Activated CD8-positive, alpha-beta memory T cell treated with anti-CD3 and anti-CD28 coated beads, Interleukin-2, amount 10 ng/mL, durations not matched to agents 7 days and 5 days (primary cell): ENCODE measurements at places on chromosomes 11 and 22.

GRCh38 chr11:69456712-69457111 lies 24.8 kb upstream of the LINC01488 start:
- no peaks in the 10 kb centered on the region for H3K4me1 ChIP-seq
- no peak overlapping the region for H3K27ac ChIP-seq
- H3K36me3 ChIP-seq, result peaks cover 1% of the 10 kb centered on the region
- no peak overlapping the region for H3K4me3 ChIP-seq
- no peak for DNase-seq

GRCh38 chr11:57512646-57513451 lies 2.7 kb downstream of the SLC43A1 start:
- H3K27ac ChIP-seq, result no peak overlapping the region
- no peak overlapping the region for H3K4me3 ChIP-seq
- peaks cover 4% of the 10 kb centered on the region for H3K36me3 ChIP-seq
- no peaks in the 10 kb centered on the region for H3K27me3 ChIP-seq

DNA sequence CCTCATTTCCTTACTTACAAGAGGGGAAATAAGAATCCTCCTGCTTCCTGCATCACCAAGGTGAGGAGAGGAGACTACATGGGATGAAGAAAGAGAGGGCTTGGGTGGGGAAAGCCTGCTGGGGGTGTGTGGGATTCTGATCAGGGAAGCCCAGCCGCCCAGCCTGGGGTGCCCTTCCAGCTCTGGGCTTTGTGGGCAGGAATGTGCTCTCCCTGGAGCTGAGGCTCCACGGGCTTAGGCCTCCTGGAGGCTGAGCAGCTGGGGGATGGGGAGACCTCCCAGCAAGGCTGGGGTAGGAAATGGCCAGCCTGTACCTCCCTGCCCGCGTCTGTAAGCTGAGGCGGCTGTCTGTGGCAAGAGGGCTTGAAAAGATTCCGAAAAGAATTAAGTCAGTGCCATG lies 206.1 kb downstream of the GRIK4 start:
- H3K27ac ChIP-seq, result no peak overlapping the region
- DNase-seq, result no peak
- H3K27me3 ChIP-seq, result peaks cover 16% of the 10 kb centered on the region
- H3K36me3 ChIP-seq, result no peaks in the 10 kb centered on the region

GRCh38 chr11:123976770-123977560 lies 616 bp downstream of the OR10S1 start:
- peaks cover 6% of the 10 kb centered on the region for H3K4me1 ChIP-seq
- no peaks in the 10 kb centered on the region for H3K36me3 ChIP-seq
- no peak overlapping the region for H3K27ac ChIP-seq

DNA sequence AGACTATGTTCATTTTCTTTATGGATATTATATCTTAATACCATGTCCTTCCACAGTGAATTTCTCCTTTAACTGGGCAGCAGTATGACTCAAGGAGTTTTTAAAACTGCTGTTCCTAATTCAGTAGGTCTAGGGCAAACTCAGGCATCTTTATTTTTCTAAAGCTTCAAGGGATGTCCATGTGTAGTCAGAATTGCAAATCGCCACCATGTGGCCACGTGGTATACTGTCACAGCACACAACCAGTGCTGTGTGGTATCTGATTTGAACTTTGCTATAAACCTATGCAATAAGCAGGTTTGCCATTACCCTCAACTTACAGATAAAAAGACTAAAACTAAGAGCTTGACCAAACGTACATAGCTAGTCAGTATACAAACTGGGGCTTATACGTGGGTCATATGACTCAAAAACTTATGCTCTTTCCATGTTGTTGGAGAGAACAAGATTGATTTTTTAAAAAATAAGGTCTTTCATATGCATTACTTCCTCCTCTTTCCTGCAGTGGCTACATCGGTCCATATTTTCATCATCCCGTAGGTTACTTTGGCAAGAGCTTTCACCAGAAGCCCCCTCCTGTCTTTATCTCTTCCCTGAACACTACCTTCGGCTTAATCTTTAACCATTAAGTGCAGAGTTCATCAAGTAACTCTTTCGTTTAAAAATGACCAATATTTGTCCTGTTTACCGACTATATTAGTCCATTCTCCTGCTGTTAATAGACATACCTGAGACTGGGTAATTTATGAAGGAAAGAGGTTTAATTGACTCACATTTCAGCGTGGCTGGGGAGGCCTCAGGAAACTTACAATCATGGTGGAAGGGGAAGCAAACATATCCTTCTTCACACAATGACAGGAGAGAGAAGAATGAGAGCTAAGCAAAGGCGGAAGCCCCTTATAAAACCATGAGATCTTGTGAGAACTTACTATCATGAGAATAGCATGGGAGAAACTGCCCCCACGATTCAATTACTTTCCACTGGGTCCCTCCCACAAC lies 8.0 kb upstream of the HTATIP2 start:
- peaks cover 11% of the 10 kb centered on the region for H3K27me3 ChIP-seq
- H3K27ac ChIP-seq, result no peak overlapping the region
- no peaks in the 10 kb centered on the region for H3K36me3 ChIP-seq
- H3K4me3 ChIP-seq, result no peak overlapping the region
- H3K4me1 ChIP-seq, result peaks cover 6% of the 10 kb centered on the region

DNA sequence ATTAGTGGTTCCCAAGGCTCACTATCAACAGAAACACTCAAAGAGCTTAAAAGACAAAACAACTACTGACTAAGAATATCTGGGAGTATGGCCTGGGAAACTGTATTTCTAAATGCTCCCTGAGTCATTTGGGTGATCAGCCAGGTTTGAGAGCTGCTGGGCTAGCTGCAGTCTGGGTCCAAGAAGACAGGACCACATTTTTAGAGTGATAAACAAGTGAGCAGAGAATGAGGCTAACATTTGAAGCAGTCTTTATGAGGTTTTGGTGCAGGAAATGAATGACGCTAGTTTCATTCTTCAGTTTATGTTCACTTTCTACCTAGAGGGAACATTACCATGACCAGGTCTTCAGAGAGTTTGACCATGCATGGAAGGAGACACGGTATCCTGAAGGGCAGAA lies 97.7 kb downstream of the TEAD1 start:
- peaks cover 32% of the 10 kb centered on the region for H3K27me3 ChIP-seq
- no peak for DNase-seq
- H3K36me3 ChIP-seq, result no peaks in the 10 kb centered on the region
- H3K4me1 ChIP-seq, result peaks cover 6% of the 10 kb centered on the region

GRCh38 chr22:32622004-32622743 lies 147.6 kb downstream of the FBXO7 start:
- peaks cover 2% of the 10 kb centered on the region for H3K4me1 ChIP-seq
- H3K27me3 ChIP-seq, result peaks cover 7% of the 10 kb centered on the region
- H3K27ac ChIP-seq, result no peak overlapping the region

DNA sequence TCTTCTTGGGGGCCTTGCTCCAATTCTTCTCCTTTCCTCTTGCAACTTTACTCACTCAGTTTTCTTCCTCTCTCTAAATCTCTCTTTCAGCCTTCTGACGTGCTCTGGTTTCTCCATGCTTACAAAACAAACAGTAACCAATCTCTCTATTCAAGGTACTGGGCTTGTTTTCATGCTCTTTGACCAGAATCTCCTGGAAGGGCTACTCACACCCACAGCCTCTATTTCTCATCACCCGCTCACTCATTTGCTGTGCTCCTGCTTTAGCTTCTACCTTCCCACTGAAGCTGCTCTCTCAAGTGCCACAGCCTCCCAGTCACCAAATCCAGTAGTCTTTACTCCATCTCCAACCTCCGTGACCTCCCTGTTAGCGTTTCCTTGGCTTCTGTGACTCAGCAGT lies 60.4 kb downstream of the SERGEF start:
- H3K27ac ChIP-seq, result no peak overlapping the region
- no peak for DNase-seq
- H3K36me3 ChIP-seq, result peaks cover 11% of the 10 kb centered on the region
- no peaks in the 10 kb centered on the region for H3K4me1 ChIP-seq
- H3K27me3 ChIP-seq, result no peaks in the 10 kb centered on the region

GRCh38 chr22:31079095-31079642 lies 1.9 kb upstream of the SMTN start:
- no peaks in the 10 kb centered on the region for H3K27me3 ChIP-seq
- H3K27ac ChIP-seq, result no peak overlapping the region
- no peak for DNase-seq
- peaks cover 33% of the 10 kb centered on the region for H3K4me1 ChIP-seq
- H3K4me3 ChIP-seq, result no peak overlapping the region

DNA sequence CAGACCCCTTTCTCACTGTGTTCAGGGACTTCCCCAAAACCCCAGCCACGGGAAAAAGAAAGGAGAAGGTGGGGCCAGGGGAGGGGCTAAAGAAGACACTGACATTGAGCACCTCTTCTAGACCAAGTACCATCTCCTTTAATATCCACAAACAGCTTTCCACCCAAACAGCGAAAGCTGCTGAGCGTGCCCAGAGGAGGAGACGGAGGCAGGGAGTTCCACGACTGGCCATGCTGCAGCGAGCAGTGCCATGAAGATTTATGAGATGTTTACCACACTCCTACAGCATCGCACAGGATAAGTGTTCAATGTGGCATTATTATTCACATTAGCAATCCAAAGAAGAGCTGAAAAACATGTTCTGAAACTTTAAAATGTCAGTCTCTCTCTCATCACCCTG lies 127.4 kb downstream of the LARGE1 start:
- no peak for DNase-seq
- no peaks in the 10 kb centered on the region for H3K4me1 ChIP-seq
- H3K4me3 ChIP-seq, result no peak overlapping the region
- peaks cover 2% of the 10 kb centered on the region for H3K36me3 ChIP-seq
- no peaks in the 10 kb centered on the region for H3K27me3 ChIP-seq
